ENCODE measurements at places on chromosomes 1 and 21. TPM values are rescaled to one million over a fixed set of nuclear protein-coding genes. Genes with fewer than 3 reads are reported as not detected.

The PTPN14 gene
- 2.0 TPM for total RNA-seq

The TMPRSS2 gene
- total RNA-seq = not detected

The CCDC17 gene
- 1.3 TPM for total RNA-seq

The TMEM222 gene
- 45.5 TPM for total RNA-seq

The FCGR1A gene
- not detected for total RNA-seq

The PDZK1IP1 gene
- total RNA-seq = not detected

The HAPLN2 gene
- not detected for total RNA-seq

The GNG12 gene
- 0.34 TPM for total RNA-seq

The HHAT gene
- total RNA-seq = 1.5 TPM

The RGS13 gene
- total RNA-seq = not detected

The CLDN14 gene
- not detected for total RNA-seq

The ARHGEF11 gene
- 2.1 TPM for total RNA-seq

The LPAR3 gene
- 0.84 TPM for total RNA-seq

The ANGPTL1 gene
- not detected for total RNA-seq

The PSEN2 gene
- 7.7 TPM for total RNA-seq

The CDC42BPA gene
- total RNA-seq = 0.84 TPM

The ST6GALNAC5 gene
- not detected for total RNA-seq

The PLEKHM2 gene
- total RNA-seq = 52.0 TPM

The RNF186 gene
- not detected for total RNA-seq

The BRDT gene
- total RNA-seq = not detected

The CYP2J2 gene
- total RNA-seq = 0.70 TPM

The KCNA3 gene
- 24.3 TPM for total RNA-seq

The KRTAP21-1 gene
- total RNA-seq = not detected

The HUNK gene
- not detected for total RNA-seq

The LIN28A gene
- total RNA-seq = not detected

The ZNF684 gene
- 4.6 TPM for total RNA-seq

The CAPN2 gene
- 59.6 TPM for total RNA-seq

The TRIM45 gene
- 1.0 TPM for total RNA-seq

The CFHR1 gene
- not detected for total RNA-seq

The PUSL1 gene
- 31.7 TPM for total RNA-seq

The RRP15 gene
- 44.4 TPM for total RNA-seq

The OR6P1 gene
- total RNA-seq = not detected

The RSPO1 gene
- total RNA-seq = not detected

The SPOCD1 gene
- not detected for total RNA-seq

The CLCC1 gene
- 22.5 TPM for total RNA-seq

The VANGL1 gene
- 2.2 TPM for total RNA-seq

The IRF2BP2 gene
- 90.5 TPM for total RNA-seq

The VHLL gene
- total RNA-seq = not detected

The KCNJ9 gene
- total RNA-seq = not detected

The SPATA45 gene
- total RNA-seq = not detected

The LAMC1 gene
- 0.27 TPM for total RNA-seq

The ST3GAL3 gene
- 12.1 TPM for total RNA-seq

The PLPPR5 gene
- total RNA-seq = not detected

The CYP4Z1 gene
- not detected for total RNA-seq

The SAMD11 gene
- total RNA-seq = not detected

The VPS26C gene
- 62.8 TPM for total RNA-seq

The TRIM67 gene
- total RNA-seq = not detected

The SPRR2B gene
- not detected for total RNA-seq

The FAM72B gene
- total RNA-seq = 19.2 TPM

The MFSD2A gene
- 24.0 TPM for total RNA-seq

The SYPL2 gene
- total RNA-seq = 0.13 TPM

The AXDND1 gene
- 0.21 TPM for total RNA-seq

The LORICRIN gene
- not detected for total RNA-seq

The CNIH3 gene
- 0.82 TPM for total RNA-seq

The SLC30A2 gene
- not detected for total RNA-seq

The TTC22 gene
- total RNA-seq = 1.6 TPM
